ENCODE measurements at places on chromosomes 6 and 20.

GRCh38 chr20:1087311-1087905, 31.0 kb upstream of the PSMF1 start:
- no peak for DNase-seq

DNA sequence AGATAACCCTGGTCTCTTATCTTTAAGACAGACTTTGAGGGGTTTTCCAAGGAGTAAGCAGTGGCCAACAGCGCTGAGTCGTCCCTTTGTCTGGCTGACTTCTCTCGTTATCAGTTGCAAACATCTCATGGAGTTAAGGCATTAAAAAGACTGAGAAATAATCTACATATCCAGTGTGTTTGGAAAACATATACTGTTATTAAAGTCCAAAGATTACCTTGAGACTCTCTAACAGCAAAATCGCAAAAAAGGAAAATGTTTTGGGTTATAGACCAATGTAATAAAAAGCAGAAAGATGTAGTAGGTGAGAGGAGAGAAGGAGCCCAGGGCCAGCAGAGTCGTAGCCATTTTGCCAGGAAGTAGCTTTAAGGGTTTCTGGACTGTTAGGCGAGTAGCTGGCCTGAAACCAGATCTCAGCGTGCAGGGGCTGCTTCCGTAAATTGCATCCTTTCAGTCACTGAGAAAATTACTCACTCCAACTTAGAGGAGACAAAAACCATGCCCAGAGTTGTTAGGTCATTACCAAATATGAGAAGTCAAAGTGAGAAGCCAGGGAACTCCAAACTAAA, 24.6 kb downstream of the MYLK4 start:
- DNase-seq, result peak; percentile 68

DNA sequence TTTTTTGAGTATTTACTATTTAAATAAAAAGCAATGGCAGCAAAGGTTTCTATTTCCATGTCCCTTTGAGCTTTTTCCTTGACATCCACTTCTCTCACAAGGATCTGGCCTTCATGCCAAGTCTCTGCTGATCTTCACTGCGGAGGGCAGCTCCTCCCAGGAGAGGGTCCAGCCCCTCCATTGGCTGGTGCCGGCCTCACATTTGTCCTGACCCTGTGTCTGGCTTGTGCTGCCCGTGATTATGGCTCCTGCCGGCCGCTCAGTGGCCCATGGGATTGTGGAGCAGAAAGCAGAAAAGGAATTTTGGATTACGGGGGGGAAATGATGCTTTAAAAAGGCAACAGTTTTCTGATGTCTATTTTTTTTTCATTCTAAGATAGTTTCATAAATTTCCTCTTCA, 31.2 kb upstream of the PDE7B start:
- no peak for DNase-seq

- no peak for DNase-seq
Measured at GRCh38 chr6:17758119-17758518, 51.4 kb upstream of the NUP153 start.

GRCh38 chr6:56065408-56065807, 182.0 kb downstream of the COL21A1 start:
- no peak for DNase-seq

- no peak for DNase-seq
Measured at GRCh38 chr6:169420912-169421543, 167.4 kb upstream of the THBS2 start.

- no peak for DNase-seq
Measured at GRCh38 chr6:7637533-7637932, 47.5 kb downstream of the SNRNP48 start.

- no peak for DNase-seq
Measured at GRCh38 chr6:46501136-46502089, 10.2 kb upstream of the RCAN2 start.

Measured in endothelial cell of umbilical vein (primary cell).